ENCODE measurements at places on chromosomes 4 and X.
A peak's percentile ranks its signal among the peaks of the same experiment; 100 is the strongest.

DNA sequence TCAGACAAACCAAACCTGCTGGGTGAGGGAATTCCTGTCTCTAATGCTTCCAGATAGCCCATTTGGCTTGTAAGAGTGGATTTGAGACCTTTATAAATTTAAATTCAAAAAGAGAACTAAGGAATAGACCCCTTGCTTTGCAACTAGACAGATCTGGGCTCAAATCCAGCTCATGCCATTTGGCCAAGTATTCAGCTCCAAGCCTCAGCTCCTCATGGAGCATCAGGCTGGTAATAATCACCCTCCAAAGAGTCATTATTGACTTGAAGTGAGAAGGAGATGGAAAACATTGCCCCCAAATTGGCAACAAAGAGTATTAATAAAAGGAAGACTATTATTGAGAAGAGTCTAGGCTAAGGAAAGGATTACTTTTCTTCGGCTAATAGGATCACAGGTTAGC lies 134.7 kb downstream of the PDE5A start:
- DNase-seq = no peak

GRCh38 chr4:106502106-106502699 lies 133.6 kb upstream of the GIMD1 start:
- peak; percentile 48 for DNase-seq

GRCh38 chrX:73562984-73563737 lies at the start of gene CHIC1:
Gene CHIC1 (plus strand): TSS chrX:73563197. CDS start chrX:73563285, 88 bp downstream.
- peak; percentile 71 for DNase-seq

- DNase-seq = no peak
Observed at GRCh38 chrX:79268788-79269187, 98.3 kb downstream of the ITM2A start.

GRCh38 chr4:92519727-92520126 lies 216.0 kb downstream of the GRID2 start:
- no peak for DNase-seq

Data from left cardiac atrium (tissue), 4 donors.